ENCODE measurements at places on chromosomes 1 and 21. TPM values are rescaled to one million over a fixed set of nuclear protein-coding genes. Genes with fewer than 3 reads are reported as not detected.

The ATP5PO gene
- polyA plus RNA-seq, result 1,278 TPM

The CBR1 gene
- 48.0 TPM for polyA plus RNA-seq

The SIPA1L2 gene
- 3.1 TPM for polyA plus RNA-seq

The LCE2C gene
- polyA plus RNA-seq, result not detected

The DAB1 gene
- polyA plus RNA-seq, result 42.0 TPM

The ELAPOR1 gene
- 2.1 TPM for polyA plus RNA-seq

The MPL gene
- not detected for polyA plus RNA-seq

The CAPN9 gene
- not detected for polyA plus RNA-seq

The PLA2G2A gene
- not detected for polyA plus RNA-seq

The KMO gene
- polyA plus RNA-seq, result 0.65 TPM

The ALX3 gene
- not detected for polyA plus RNA-seq

The SLC35A3 gene
- 26.2 TPM for polyA plus RNA-seq

The ETV3L gene
- not detected for polyA plus RNA-seq

The TSSK3 gene
- not detected for polyA plus RNA-seq

The TMEM82 gene
- polyA plus RNA-seq, result not detected

The AMY1B gene
- not detected for polyA plus RNA-seq

The CFHR4 gene
- not detected for polyA plus RNA-seq

The LCE1F gene
- polyA plus RNA-seq, result not detected

The CELA2A gene
- polyA plus RNA-seq, result not detected

The IPP gene
- 2.5 TPM for polyA plus RNA-seq

The AIRE gene
- not detected for polyA plus RNA-seq

The KIF26B gene
- 0.56 TPM for polyA plus RNA-seq

The TNFAIP8L2 gene
- polyA plus RNA-seq, result not detected

The AADACL4 gene
- polyA plus RNA-seq, result not detected

The CLEC20A gene
- 0.79 TPM for polyA plus RNA-seq

The FCRL6 gene
- polyA plus RNA-seq, result not detected

The TUFT1 gene
- 11.7 TPM for polyA plus RNA-seq

The SLC27A3 gene
- polyA plus RNA-seq, result 1.2 TPM

The UCK2 gene
- 24.5 TPM for polyA plus RNA-seq

The BTG2 gene
- 1.4 TPM for polyA plus RNA-seq

The IGSF9 gene
- polyA plus RNA-seq, result not detected

The RAP1GAP gene
- 9.3 TPM for polyA plus RNA-seq

The TMEM79 gene
- 0.39 TPM for polyA plus RNA-seq

The RNF186 gene
- polyA plus RNA-seq, result not detected

The NBPF12 gene
- polyA plus RNA-seq, result 1.9 TPM

The KRTAP13-2 gene
- not detected for polyA plus RNA-seq

The C4BPB gene
- not detected for polyA plus RNA-seq

The AQP10 gene
- not detected for polyA plus RNA-seq

The ATAD3C gene
- 14.2 TPM for polyA plus RNA-seq

The WNT4 gene
- polyA plus RNA-seq, result not detected

The TMEM200B gene
- 25.8 TPM for polyA plus RNA-seq

The SPATA45 gene
- 1.7 TPM for polyA plus RNA-seq

The S100B gene
- polyA plus RNA-seq, result 1,112 TPM

The CYYR1 gene
- polyA plus RNA-seq, result 0.27 TPM

The ATP5IF1 gene
- polyA plus RNA-seq, result 1,382 TPM

The APOBEC4 gene
- not detected for polyA plus RNA-seq

The HMCN1 gene
- polyA plus RNA-seq, result not detected

The LCE3E gene
- not detected for polyA plus RNA-seq

The PPIAL4G gene
- polyA plus RNA-seq, result 0.38 TPM

Data from Purkinje cell (primary cell).